ENCODE measurements at places on chromosomes 13 and 19. TPM values are rescaled to one million over a fixed set of nuclear protein-coding genes. Genes with fewer than 3 reads are reported as not detected.
A peak's percentile ranks its signal among the peaks of the same experiment; 100 is the strongest.

GRCh38 chr13:110228936-110229904 lies 77.7 kb downstream of the COL4A1 start:
- H3K27me3 ChIP-seq, result no peaks in the 10 kb centered on the region
- no peak for DNase-seq
- no peaks in the 10 kb centered on the region for H3K4me1 ChIP-seq

DNA sequence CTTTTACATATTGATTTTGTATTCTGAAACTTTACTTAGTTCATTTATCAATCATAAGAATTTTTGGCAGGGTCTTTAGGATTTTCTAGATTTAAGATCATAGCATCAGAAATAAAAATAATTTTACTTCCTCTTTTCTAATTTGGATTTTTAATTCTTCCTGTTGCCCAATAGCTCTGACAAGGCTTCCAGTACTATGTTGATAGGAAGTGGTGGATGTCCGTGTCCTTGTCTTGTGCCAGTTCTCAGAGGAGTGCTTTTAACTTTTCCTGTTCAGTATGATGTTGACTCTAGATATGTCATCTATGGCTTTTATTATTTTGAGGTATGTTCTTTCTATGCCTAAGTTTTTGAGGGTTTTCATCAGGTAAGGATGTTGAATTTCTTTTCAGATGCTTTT lies 7.7 kb upstream of the KIR2DL4 start:
- DNase-seq, result no peak
- peaks cover 7% of the 10 kb centered on the region for H3K27me3 ChIP-seq
- H3K36me3 ChIP-seq, result no peaks in the 10 kb centered on the region
- H3K4me1 ChIP-seq, result no peaks in the 10 kb centered on the region
- H3K27ac ChIP-seq, result no peak overlapping the region

DNA sequence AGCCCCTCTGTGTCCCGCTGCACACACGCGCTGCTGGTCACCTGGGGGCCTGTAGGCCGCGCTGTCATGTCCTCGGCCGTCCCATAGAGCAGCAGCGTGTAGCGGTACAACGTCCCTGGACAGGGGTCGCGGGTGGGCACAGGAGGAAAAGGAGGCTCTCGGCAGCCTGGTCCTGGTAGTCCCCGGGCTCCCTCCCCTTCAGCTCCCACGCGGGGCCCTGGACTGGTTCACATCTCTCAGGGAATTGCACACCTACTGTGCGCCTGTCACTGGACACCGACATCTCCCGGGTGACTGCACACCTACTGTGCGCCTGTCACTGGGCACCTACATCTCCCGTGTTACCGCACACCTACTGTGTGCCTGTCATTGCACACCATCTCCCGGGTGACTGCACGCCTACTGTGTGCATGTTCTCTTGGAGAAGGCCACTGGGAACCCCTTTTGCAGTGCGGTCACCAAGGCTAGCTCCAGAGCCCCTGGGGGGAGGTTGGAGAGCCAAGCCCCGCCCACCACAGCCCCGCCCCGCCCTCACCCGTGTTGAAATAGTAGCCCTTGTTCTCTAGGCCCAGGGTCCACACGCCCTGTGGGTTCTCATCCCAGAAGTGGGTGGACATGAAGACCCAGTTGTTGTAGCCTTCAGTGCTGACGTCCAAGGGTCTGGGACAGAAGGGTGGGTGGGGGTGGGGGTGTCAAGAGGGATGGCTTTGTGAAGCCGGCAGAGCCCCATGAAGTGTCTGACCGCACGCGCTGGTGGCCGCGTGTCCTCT lies 3.5 kb upstream of the C19orf25 start:
- no peak overlapping the region for H3K27ac ChIP-seq
- no peaks in the 10 kb centered on the region for H3K36me3 ChIP-seq
- no peaks in the 10 kb centered on the region for H3K27me3 ChIP-seq
- H3K4me1 ChIP-seq, result peaks cover 17% of the 10 kb centered on the region

DNA sequence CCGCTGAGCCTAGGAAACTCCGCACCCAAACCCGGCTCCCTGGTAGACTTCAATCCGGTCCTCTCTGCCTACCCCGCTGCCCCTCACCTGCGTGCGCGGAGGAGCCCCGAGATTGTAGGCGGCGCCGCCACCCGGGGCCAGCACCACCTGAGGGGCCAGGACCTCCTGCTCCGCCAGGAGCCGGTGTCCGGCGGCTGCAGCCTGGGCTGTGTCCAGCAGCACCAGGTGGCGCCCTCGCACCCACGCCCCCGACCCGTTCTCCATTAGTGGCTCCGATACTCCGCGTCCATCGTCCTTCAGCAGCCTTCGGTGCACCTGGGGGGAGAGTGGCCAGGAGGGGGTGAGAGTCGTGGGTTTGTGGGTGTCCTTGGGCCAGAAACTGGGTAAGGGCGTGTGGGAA lies 18.5 kb downstream of the MAN2B1 start:
- no peak overlapping the region for H3K27ac ChIP-seq
- H3K4me3 ChIP-seq, result peak overlapping the region; percentile 36
- H3K36me3 ChIP-seq, result no peaks in the 10 kb centered on the region
- no peaks in the 10 kb centered on the region for H3K27me3 ChIP-seq
- no peak for DNase-seq

FCAR gene
- total RNA-seq, result not detected

DNA sequence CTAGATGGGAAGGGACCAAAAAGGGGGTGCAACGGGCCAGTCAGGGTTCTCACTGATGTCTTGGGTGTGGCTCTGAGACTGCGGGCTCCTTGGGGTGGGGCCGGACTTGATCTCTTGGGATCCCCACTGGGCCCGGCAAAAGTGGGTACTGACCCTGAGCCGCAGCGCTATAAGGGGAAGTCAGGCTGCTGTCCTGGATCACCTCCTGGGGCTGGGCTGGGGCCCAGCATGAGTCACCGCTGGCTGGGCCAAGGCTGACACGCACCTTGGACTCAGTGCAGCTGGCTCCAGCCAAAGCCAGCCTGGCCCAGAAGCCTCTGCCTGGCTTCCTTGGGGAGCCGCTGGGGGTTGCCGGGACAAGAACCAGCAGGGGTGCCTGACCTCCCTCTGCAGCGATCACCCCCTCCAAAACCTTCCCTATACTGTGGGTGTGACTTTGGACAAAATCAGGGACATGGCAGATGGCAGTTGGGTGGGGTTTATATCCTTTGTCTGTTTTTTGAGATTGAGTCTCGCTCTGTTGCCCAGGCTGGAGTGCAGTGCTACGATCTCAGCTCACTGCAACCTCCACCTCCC lies 617 bp upstream of the IQCN start:
- DNase-seq, result peak; percentile 92
- peak overlapping the region; percentile 77 for H3K27ac ChIP-seq
- H3K4me3 ChIP-seq, result no peak overlapping the region
- peaks cover 55% of the 10 kb centered on the region for H3K4me1 ChIP-seq

- no peaks in the 10 kb centered on the region for H3K27me3 ChIP-seq
- no peak overlapping the region for H3K4me3 ChIP-seq
- no peaks in the 10 kb centered on the region for H3K4me1 ChIP-seq
- no peaks in the 10 kb centered on the region for H3K36me3 ChIP-seq
These were observed 45.1 kb downstream of the DCLK1 start for GRCh38 chr13:36086117-36086516.

GRCh38 chr19:6802336-6803035 lies 30.0 kb downstream of the VAV1 start:
- no peak overlapping the region for H3K4me3 ChIP-seq
- no peaks in the 10 kb centered on the region for H3K36me3 ChIP-seq
- peak; percentile 60 for DNase-seq
- peak overlapping the region; percentile 82 for H3K27ac ChIP-seq
